ENCODE measurements at places on chromosomes 7 and 10. TPM values are rescaled to one million over a fixed set of nuclear protein-coding genes. Genes with fewer than 3 reads are reported as not detected.

NKX2-3 gene
- not detected for total RNA-seq

C10orf67 gene
- total RNA-seq: not detected

CFAP69 gene
- total RNA-seq: 1.8 TPM

BMPER gene
- total RNA-seq: 23.5 TPM

SPDYE8 gene
- not detected for total RNA-seq

PNLIP gene
- not detected for total RNA-seq

KCNMA1 gene
- total RNA-seq: 2.7 TPM

TMEM236 gene
- total RNA-seq: under 0.01 TPM

SLC26A4 gene
- 0.16 TPM for total RNA-seq

TSC22D4 gene
- 78.3 TPM for total RNA-seq
